ENCODE measurements at places on chromosomes 11 and 22.

DNA sequence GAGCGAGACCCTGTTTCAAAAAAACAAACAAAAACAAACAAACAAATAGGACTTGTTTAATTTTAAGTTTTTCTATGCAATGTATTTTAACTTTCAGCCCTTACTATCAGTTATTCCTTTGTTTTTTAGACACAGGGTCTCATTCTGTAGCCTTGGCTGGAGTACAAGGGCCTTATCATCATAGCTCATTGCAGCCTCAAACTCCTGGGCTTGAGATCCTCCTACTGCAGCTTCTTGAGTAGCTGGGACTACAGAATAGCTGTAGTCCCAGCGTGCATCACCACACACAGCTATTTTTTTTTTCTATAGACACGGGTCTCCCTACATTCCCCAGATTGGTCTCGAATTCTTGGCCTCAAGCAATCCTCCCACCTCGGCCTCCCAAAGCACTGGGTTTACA lies 44.5 kb downstream of the PIK3C2A start:
- no peak for DNase-seq

- DNase-seq, result no peak
These were observed 85.9 kb downstream of the GAB2 start for GRCh38 chr11:78331711-78332110.

DNA sequence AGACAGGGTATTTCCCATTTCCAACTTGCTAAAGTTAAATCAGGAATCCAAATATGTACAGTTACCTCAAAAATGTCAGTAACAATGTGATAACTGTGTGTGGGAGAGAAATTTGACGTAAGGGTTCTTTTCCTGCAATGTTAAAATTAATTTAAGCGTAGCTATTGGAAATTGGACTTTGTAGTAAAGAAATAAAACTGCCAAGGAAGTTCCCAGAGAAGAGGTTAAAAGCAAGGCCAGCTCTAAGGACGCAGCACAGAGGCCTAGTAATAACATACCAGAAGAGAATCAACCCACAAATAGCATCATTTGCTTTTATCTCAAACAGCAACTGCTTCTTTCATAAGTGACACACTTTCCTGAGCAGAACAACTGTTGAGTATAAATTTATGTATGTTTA lies 36.8 kb upstream of the GRIA4 start:
- no peak for DNase-seq

DNA sequence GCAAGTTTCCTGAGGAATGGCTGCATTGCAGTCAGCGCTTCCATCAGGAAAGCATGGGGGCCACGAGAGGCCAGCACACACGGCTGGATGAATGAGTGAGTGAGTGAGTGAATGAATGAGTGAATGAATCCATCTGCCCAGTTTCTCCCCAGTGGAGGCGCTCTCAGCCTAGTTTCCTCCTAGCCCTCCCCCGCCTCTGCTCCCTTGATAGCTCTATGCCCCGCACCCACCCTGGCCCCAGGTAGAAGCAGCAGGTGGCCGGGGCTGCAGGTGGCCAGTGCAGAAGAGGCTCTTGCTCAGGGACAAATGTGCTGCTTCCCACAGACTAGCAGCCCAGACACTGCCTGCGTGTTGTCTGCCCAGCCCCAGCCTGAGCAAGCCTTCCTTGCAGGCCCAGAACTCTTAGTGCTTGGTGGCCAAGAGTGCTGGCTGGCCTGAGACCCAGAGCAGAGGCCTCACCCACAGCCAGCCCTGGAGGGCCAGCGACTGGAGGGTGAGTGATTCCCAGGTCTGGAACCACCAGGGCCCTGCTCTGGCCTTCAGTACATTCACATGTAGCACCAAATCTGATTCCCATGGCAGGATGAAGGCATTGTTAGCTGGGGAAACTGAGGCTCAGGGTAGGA lies 31.1 kb upstream of the PDGFB start:
- DNase-seq, result no peak

DNA sequence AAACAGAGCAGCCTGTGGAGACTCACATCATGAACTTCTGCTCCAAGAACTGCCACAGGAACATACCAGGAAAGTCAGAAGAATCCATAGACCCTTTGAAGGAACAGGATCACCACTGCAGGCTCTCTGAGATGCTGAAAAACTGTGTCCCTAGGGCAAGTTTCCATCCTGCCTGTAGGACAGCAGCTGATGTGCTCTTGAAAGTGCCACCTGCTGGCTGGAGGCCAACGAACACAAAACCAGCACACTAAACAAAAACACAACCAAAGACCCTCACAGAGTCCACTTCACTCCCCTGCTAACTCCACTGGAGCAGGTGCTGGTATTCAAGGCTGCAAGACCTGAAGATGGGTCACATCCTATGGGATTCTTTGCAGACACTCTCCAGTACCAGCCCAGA lies 12.0 kb upstream of the NXPE1 start:
- no peak for DNase-seq

DNA sequence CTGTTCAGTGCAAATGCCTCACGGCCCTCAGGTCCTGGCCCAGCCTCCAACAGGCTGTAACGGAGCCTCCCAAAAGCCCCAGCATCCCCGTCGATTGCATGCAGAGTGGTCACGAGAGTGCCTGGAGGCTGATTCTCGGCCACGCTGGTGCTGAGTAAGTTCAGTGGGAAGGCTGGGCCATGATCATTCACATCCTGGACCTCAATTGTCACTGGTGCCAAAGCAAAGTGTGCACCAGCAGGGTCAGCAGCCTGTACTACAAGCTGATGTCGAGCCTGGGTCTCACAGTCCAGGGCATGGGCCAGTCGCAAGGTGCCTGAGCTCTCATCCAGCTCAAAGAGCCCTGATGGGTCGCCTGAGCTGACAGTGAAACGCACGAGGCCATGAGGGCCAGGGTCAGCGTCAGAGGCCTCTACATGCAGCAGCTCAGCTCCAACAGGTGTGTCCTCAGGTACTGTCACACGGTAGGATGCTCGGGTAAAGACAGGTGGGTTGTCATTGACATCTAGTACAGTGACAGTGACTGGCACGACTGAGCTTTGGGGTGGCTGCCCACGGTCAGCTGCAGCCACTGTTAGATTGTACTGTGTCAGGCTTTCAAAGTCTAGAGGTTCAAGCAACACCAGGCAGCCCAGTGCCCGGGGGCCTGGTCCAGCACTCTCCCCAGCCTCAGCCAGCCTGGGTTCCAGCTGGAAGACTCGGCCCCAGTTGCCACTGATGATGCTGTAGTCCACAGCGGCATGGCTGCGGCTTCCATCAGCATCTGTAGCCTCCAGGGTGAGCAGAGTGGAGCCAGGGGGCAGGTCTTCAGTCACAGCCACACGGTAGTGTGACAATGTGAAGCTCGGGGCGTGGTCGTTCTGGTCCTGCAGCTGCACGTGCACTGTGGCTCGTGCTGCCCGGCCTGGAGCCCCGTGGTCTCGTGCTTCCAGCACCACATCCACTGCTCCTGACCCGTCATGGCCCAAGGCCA lies 4.5 kb upstream of the TPP1 start:
- no peak for DNase-seq

- no peak for DNase-seq
These were observed 9.3 kb downstream of the TSSC4 start for GRCh38 chr11:2409611-2410468.

DNA sequence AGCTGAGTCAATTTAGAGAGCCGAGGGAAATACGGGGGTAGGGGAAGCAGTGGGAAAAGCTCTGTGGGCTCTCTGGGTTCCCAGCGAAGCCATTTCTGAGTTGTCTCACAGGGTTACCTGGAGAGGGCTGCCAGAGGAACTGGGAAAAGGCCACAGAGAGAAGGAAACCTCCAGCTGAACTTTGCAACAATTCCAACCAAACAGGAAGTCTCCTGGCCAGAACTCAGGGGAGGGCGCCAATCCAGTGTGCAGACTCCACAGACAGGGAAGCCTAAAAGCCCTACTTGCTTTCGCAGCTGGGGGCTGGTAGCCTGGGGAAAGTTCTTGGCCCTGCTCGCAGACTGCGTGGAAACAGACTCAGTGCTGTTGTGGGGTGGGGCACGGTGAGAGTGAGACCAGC lies 23.1 kb upstream of the GNAZ start:
- DNase-seq, result no peak

GRCh38 chr22:44859641-44860040 lies 107.3 kb downstream of the ARHGAP8 start:
- no peak for DNase-seq

- DNase-seq, result no peak
These were observed 752.8 kb downstream of the OPCML start for GRCh38 chr11:132779497-132779896.

DNA sequence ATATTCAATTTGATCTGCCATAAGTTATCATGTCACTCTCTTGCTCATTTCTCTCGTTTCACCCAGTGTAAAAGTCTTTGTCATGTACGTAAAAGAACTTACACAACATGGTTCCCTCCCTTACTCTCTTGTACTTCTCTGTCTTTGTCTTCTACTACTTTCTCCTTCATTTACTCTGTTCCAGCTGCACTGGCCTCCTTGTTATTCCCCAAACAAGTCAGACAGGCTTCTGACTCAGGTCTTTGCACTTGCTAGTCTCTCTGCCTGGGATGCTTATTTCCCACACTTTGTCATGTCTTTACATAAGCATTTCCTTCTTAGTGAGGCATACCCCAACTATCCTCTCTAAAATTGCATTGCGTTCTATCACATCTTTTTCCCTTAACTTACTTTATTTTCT lies 117.3 kb downstream of the CYP2R1 start:
- DNase-seq, result no peak

- DNase-seq, result no peak
These were observed 576 bp upstream of the SC5D start for GRCh38 chr11:121291896-121292494.

DNA sequence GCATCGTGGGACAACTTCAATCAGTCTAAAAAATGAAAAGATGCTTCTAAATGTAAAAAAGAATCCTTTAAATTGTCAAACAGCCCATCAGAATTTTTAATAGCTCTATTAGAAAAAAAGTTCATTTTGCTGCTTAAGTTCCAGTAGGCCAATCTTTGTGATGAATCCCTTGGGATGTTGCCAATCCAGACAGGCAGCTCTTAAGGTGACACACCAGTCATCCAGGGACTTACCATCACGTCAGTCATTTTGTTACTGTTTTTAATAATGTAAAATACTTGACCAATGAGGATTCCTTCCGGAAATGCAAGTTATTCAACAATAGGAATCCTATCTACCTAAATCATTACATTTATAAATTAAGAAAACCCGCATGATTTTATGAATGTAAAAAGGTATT lies 47.8 kb upstream of the TMEM45B start:
- no peak for DNase-seq

- peak; percentile 40 for DNase-seq
These were observed 90.6 kb downstream of the GAB4 start for GRCh38 chr22:16917144-16918003.

DNA sequence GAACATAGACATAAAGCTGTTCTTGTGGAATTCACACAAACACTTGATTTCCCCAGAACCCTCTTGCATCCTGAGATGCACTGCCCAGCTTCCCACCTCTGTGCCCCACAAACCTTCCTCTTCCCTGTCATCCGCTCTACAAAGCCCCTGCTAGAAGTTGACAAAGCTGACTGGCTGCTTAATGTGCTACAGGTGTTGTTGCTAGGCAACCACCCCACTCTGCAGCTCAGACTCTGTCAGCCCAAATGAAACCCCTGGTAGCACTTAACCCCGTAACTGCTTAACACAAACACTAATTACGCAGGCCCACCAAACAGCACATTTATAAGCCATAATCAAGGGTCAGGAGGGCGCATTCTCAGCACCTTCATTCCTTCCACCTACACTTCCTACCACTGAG lies 172.0 kb upstream of the CADM1 start:
- DNase-seq, result no peak

DNA sequence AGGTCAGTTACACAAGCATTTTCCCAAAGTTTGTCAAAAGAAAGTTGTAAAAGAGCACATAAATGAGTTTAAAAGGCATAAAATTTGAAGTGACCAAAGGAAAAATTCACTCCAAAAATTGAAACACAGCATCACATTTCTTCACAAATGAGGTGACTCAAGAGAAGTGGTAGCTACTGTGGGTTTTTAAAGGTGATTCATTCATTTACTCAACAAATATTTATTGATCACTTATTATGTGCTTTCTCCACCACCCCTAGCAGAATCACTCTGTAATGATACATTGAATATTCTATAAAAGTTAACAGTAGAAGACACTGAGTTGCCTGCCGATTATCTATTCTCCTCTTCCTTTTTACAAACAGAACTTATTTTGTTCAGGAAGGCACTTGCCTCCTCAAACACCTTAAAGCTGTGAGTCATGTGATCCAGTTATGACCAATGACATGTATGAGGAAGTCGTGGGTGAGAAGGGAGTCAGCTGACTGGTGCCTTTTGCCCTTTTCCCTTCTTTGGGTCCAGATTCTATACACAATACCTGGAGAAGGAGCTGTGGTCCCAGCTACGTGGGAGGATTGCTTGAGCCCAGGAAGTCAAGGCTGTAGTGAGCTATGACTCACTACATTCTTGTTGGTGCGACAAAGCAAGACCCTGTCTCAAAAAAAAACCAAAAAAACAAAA lies 67.7 kb upstream of the CLNS1A start:
- no peak for DNase-seq

- DNase-seq, result no peak
These were observed 2.8 kb downstream of the NTM start for GRCh38 chr11:131373095-131373725.

- DNase-seq, result no peak
These were observed 6.1 kb upstream of the INSC start for GRCh38 chr11:15108592-15109130.

DNA sequence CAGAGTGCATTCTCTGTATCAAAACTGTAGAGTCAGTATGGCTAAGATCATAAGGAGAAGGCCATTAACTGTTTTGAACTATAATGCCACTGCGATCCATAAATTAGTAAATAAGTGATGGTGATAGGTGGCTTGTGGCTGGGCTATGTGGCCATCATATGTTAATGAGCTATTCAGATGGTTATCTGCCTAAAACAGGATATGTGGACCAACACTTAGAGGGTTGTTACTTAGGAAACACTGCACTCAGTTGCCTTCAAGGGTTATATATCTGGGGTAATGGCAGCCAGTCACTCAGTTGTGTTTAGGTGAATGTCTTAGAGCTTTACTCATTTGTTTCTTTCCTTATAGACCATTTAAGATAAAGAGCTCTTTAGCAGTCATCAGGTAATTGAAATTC lies 66.0 kb downstream of the PPP2R1B start:
- DNase-seq, result no peak

GRCh38 chr22:48452766-48453165 lies 1374.9 kb downstream of the BRD1 start:
- DNase-seq, result no peak

DNA sequence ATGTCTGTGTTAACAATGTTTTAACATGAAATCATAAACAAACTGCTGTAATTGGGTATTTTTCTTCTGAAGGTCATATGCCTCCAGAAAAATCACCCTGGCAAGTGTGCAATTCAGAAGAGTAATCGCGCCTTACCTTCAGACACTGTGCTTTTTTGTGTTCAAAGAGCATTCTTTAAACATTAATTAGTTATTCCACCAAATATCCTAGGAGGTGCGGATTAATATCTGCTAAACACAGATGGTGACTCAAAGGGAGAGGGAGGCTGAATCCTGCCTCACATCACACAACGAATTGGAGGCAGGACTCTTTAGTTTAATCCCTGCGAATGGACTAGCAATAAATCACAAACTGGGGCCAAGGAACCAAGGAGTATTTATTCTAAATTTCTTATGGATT lies 213.0 kb downstream of the NTM start:
- DNase-seq, result no peak

GRCh38 chr11:114346709-114347141 lies 50.5 kb downstream of the NNMT start:
- no peak for DNase-seq
